ENCODE measurements at places on chromosomes 7 and 10.

DNA sequence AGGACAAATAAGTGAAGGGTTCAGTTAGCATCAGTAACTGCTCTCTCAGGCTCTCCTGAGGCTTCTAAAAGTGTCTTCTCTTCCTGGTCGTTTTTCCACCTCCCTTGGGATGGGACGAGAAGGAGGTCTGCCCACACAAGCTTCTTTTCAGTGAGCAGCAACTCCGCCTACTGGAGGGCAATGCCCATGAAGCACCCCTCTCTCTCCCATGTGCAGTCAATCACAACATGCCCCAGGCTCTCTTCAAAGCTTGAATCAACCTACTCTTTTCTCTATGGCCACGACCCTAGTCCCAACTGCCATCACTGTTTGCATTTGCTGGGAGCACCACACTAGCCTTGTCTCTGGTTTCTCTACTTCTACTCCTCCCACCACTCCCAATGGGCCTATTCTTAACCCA is 135.6 kb downstream of the RPS24 start:
- DNase-seq, result no peak

- peak; percentile 58 for DNase-seq
Observed at GRCh38 chr7:29327455-29327854, 132.9 kb downstream of the CHN2 start.

GRCh38 chr7:92925876-92926696 is 89.7 kb upstream of the CDK6 start:
- DNase-seq, result no peak

- DNase-seq, result no peak
Observed at GRCh38 chr10:17138460-17139042, 8.9 kb upstream of the CUBN start.

GRCh38 chr7:51456-52068 is 140.8 kb upstream of the FAM20C start:
- no peak for DNase-seq

DNA sequence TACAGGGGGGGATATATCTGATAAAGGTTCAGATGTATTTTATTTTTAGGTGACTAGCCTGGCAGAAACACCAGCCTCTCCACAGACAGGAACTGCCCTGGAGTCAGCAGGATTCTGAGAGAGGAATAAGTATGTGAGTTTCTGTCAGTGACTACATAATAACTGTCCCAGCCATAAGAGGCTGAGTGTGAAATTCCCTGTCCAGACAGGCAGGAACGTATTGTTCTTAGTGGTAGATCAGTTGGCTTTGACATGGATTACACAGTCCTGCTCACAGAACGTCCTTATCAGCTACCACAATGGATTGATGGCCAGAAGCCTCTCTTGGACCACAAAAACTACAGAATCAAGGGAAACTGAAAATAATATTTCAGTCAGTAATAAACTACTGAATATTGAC is 709.8 kb downstream of the PCDH15 start:
- DNase-seq, result no peak

DNA sequence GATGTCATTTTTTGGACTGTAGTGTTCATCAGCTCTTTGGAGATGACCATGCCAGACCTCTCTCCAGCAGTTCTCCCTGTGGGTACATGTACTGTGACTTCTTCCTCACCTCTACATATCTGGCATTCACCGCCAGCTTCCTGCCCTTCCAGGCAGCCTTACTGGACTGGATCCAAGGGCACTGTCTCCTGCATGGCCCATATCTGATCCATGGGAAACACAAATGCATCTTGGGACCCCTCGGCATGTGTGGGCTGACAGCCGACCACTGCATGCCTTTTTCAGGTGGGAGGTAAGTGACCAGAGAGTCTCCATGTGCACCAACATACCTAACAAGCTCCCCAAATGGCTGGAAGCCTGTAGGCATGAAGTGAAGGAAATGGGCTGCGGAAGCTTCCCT is 3.9 kb upstream of the BLVRA start:
- DNase-seq, result no peak

DNA sequence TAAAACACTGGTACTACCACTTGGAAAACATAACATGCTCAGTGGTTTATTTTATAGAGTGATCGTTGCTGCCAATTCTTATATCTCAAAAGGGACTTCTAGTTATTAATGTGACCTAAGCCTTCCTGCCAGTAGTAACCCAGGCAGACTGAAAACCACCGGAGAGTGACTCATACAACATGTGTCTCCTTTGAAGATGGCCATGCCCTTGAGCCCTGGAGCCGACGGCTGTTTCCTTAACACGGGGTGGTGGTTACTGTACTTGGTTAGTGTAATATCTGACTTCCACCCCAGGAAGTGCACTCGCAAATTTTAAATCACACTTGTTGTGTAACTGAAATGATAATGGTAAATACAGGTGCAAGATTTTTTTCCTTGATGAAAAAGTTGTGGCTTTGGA is 30.5 kb downstream of the JAKMIP3 start:
- DNase-seq, result no peak

DNA sequence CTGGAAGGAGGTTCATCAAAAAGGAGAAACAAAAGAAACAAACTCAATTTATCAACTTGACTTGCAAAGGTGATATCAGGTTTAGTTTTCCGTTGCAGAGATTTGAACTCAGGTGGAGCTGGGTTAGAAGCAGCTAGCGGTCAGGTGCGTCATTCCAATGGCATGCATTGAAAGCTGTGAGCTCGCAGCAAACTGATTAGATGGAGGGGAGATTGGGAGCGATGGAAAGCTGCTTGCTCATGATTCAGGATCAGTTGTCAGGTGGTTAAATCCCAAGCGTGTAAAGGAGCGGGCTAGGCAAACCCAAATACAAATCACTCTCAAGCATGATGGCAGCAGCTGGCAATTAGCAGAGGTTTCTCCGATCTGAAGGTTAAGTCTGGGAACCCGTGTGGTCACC is 49.3 kb upstream of the AFAP1L2 start:
- DNase-seq, result no peak

- DNase-seq, result no peak
Observed at GRCh38 chr10:11609492-11610093, 1.9 kb downstream of the USP6NL start.

DNA sequence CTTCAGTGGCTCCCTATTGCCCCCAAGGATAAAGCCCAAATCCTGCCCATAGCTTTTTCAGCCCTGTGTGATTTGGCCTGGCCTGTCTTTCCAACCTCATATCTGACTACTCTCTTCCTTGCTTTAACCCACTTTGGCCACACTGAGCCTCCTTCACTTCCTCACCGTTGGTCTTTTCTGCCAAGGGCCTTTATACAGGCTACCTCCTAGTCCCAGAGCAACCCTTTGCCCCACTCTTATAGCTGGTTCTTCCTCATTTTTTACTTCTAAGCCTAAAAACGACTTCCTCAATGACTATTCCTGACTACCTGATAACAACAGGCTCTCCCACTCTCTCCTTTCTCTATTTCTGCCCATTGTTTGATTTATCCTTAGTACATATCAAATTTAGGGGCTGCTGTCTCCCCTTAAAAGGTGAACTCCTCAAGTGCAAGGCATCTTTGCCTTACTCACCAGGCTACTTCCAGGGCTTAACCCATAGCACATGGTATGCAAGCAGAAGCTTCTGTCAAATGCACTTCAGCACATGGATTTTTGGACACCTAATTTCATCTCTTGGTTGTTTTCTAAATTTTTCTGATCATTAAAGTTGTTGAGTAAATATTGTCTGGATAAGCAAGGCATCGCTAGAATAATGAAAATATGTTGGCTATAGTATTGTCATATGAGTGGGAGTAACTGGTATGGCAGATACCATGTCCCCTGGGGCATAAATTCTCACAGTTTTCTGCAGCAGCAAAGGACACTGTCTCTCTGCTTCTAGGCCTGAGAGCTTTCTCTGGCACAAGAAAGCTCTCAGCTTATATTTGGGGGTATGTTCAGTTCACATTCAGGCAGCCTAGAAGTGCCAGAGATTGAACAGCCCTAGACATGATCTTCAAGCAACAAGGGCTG is 201.5 kb upstream of the GPR26 start:
- DNase-seq, result no peak

DNA sequence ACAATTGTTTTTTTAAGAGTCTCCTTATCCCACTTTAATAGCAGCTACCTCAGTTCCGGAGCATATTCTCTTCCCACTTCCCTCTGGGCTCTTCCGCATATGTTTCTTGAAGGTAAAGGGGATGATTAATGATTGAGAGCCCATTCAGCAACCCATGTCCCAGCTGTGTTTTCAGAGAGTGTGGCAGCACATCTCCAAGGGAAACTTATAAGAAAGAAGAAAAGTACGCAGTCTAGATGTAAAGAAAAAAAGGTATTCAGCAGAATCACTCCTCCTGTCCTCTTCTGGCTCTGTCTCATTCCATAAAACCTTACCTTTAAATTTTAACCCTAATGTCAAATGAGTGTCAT is 9.7 kb upstream of the ANKRD7 start:
- DNase-seq, result peak; percentile 20

DNA sequence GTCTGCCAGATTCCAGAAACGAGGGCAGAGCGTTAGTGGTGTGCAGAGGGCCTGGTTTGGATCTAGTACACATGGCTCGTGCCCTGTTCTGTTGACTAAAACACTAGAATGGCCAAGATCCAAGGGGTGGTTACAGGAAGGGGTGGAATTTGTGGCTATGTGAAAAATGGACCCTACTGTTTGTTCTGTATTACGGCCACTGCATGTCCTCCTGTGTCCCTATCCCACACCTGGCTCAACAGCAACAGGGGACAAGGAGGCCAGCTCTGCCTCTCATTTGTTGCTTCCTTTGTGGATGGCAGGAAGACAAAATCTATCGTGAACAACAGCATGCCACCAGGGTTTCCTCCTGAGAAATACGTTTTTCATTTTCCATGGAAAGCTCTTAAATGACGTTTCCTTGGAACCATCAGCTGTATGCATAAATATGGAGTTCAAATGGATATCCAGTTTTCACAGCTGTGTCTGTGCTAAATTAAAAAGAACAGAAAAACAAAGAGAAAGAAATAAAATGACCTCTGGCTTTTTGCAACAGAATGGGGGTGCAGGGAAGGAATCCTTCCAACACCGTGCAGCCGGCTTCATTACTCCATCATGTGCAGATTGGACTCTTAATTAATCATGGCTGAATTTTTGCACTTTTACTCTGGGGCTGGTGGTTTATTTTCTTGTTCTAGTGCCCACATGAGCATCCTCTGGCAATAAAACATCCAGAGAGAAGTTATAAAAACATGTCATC is 318.9 kb downstream of the CXCL12 start:
- DNase-seq, result no peak

All from DMS153 (cell line).